ENCODE measurements at places on chromosomes 1 and 21.

DNA sequence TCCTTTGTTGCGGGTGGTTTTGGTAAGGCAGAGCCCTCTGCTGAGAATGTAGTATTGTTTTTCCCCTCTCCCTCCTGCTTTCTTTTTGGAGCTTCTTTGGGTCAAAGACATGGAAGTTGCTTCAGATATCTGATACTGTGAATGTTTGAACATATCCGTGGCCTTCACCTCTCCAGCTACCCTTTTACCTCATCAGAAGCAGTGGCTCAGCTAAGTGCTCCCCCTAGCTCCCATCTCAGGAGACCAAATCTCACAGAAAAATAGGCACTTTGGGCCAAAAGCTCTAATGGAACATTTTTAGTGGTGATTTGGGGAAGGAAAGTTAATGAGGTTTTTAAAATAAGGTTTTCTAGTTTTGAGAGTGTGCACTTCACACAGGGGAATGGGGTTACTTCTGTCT is 6.3 kb downstream of the TMEM200B start:
- no peak for DNase-seq

DNA sequence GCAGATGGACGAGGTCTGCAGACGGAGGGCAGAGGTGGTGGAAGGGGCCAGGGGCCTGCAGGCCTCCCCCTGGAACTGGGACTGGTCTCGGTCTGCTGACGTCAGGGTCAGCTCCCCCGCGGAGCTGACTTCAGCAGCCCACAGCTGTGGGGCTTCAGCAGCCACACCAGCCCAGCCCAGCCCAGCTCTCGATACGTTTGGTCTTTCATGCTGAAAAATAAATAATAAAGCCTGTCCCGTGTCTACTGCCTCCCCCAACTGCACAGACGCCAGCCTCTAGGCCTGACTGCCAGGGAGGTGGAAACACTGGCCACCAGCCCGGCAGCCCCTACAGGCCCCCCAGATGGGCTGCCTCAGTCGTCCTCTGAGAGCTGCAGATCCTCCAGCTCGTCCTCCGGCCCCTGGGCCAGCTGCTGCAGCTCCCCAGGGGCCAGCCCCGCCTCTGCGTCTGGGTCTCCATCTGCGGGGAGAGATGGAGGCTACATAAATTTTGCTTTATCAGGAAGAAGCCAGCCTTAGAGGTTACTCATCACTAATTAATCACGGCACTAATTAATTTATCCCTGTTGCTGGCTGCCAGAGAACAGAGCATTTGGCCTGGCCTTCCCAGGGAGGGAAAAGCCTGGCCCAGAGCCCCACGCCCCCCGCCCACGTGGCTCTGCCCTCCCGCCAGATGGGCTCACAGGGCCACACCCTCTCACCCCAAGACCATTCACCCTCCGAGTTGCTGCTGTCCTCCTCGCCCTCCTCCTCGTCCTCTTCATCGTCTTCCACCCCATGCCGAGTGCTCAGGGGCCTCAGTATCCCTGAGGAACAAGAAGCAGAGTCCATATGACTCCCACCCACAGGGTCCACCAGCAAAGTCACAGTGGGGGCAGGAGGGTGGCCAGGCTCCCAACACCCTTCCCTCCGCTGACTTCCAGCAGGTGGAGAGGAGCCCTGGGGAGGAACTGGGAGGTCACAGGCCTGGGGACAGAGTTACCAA is 14.4 kb downstream of the NOC2L start:
- no peak for DNase-seq

DNA sequence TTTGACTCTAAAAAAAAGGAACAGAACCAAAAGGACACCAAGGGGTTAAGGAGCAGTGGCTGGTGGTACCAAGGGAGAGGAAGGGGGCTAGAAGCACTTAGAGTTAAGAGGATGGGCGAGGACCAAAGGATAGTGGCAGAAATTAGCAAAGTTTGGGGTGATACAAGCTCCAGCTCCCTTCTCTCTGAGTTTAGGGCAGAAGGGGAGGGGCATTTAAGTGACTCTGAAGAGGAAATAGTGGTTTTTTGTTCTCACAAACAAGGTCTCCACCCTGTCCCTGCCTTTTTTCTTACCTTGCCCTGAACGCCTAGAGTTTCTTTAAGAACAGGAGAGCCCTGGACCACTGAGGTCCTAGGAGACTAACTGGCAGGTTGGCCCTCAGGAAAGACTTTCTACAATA is 3.3 kb downstream of the CDC42SE1 start:
- no peak for DNase-seq

GRCh38 chr1:17265162-17265561 is 16.3 kb downstream of the PADI3 start:
- no peak for DNase-seq

- no peak for DNase-seq
Measured at GRCh38 chr1:190138702-190139101, 339.0 kb downstream of the BRINP3 start.

DNA sequence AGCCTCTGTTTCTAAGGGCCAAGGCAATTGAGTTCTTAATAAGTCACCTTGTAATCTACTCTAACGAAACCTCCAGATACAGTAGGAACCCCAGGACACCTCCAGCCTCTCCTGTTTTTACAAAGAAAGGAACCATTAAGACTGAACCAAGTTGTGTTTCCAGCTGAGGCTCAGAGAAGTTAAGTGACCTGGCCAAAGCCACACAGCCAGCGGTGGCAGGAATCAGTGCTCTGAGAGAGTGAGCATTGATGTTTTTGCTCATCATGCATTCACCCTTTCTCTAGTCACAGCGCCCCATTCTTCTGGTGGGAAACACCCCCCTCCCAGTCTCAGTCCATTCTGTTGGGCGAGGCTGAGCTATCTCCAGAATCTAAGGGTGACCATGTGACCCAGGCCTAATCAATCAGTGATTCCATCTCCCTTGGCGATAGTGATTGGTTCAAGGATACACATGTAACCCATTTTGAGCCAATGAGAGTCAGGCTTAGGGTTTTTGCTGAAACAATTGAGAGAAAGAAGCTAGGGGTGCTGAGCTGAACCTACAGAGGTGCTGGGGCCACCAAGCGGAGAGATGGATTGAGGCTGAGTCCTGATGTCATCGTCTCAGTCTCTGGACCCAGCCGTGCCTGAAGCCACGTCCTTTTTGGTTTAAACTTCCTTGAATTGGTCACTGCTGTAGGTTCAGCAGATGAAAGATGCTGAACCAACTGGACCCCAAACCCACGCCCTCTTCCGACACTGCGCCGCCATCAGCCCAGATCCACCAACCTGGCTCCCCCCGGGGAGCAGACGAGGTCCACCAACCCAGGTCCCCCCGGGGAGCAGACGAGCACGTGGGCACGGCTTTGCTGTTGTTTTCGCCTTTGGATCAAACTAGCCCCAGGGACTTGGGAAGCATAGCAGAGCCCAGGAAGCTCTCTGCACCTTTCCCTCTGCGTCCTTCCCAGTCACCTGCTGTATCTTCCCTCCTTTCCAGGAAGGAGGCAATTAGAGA is 28.0 kb upstream of the RERE start:
- DNase-seq = no peak

- DNase-seq = no peak
Measured at GRCh38 chr1:147800804-147801203, 40.4 kb upstream of the GJA5 start.

- no peak for DNase-seq
Measured at GRCh38 chr1:229208481-229208880, 62.4 kb upstream of the RAB4A start.

DNA sequence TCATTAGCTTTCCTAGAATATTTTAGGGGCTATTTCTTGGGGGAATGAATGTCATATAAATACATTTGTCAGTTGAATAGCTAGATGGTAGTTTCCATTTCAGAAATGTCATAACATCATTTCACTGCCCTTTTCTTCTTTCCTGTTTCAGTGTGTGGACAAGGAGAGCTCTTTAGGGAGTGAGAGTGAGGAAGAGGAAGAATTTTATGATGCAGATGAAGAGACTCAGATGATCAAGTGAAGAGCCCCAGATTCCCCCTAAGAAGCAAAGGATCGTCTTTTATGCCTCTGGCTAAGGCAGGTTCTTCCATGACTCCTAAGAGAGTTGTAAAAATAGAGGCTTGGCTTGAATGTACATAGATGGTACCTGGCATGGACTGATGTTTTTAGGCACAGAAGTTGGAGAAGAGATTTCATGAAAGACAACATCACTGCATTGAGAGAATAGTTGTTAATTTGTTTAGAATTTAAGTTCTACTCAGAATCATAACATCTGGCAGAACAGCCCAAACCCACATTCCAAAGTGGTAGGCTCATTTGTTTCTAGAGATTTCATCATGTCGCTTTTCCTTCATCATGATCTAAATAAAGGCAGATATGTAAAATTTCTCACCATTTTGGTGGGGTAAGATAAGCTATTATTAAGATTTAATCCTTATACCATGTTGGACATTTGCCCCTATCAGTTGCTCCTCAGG is 44.2 kb upstream of the MAB21L3 start:
- no peak for DNase-seq

DNA sequence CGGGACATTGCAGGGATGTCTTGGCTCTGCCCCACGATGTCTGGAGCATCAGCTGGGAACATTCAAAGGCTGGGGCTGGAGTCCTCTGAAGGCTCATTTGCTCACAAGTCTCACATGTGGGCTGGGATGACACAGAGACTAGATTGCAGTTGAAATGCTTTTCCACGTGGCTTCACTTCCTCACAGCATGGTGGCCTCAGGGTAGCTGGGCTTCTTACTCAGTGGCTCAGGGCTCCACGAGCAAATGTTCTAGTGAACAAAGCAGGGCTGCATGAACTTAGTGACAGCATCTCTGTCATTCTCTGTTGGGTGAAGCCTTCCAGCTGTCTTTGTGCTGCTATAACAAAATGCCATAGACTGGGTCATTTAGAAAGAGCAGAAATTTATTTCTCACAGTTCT is 247.0 kb upstream of the POU3F1 start:
- no peak for DNase-seq

DNA sequence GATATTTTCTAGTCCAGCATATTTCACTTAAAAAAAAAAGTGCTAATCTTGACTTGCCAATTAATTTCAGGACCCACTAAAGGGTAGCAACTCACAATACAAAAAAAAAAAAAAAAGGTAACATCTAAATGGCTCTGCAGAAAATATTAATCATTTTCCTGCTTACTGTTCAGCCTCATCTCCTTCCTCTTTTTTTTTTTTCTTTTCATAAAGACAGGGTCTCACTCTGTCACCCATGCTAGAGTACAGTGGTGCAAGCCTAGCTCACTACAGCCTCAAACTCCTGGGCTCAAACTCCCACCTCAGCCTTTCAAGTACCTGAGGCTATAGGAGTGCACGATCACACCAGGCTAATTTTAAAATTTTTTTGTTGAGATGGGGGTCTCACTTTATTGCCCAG is 30.4 kb downstream of the TTC13 start:
- no peak for DNase-seq

GRCh38 chr1:240693036-240693435 is 81.1 kb upstream of the GREM2 start:
- no peak for DNase-seq

DNA sequence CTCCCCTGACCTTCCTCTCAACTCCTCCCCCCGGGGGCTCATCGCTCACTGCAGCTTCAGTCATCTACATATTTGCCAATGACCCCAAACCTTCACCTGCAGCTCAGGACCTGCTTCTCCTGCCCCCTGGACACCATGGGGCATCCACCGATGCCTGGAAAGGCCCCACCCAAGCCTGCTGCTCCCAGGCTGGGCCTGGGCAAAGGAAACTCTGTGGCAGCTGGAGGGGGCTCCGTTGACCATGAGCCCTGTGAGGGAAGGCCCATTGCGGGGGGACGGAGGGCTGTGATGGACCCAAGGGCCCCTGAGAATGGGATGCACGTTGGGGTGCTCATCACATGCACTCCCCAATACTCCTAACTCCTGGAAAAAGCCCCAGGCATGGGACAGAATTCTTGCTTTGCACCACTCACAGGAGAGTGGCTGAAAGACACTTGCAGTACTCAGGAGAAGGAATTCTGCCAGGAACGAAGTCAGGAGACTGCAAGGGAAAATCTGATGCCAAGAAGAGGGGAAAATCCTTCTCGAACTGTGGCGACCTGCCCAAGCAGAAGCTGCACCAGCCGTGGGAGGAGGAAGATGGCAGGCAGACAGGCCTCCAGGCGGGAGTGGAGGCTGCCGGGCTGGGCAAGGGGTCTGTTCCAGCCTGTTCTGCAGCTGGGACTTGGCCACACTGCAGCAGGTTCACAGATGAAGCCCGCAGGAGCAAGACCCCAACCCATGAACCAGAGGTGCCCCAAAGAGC is 18.4 kb downstream of the MATN1 start:
- DNase-seq = no peak

- no peak for DNase-seq
Measured at GRCh38 chr1:84344286-84344685, 42.8 kb downstream of the SAMD13 start.

- DNase-seq = no peak
Measured at GRCh38 chr1:12505231-12505630, 112.8 kb downstream of the DHRS3 start.

DNA sequence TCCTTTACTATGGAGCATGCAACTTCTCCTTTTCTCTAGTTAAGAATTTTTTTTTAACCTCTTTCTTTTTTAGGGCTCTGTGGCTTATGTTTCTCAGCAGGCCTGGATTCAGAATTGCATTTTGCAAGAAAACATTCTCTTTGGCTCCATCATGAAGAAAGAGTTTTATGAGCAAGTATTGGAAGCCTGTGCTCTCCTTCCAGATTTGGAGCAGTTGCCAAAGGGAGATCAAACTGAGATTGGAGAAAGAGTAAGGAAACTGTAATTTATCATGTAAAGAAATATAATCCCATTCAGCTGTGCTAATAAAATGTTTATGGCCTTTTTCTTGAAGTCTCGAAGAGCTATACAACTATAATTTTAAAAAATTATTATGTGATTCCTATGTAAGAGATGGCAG is 70.1 kb downstream of the HSPA13 start:
- DNase-seq = no peak

GRCh38 chr1:9612162-9612845 is 23.6 kb downstream of the TMEM201 start:
- no peak for DNase-seq

DNA sequence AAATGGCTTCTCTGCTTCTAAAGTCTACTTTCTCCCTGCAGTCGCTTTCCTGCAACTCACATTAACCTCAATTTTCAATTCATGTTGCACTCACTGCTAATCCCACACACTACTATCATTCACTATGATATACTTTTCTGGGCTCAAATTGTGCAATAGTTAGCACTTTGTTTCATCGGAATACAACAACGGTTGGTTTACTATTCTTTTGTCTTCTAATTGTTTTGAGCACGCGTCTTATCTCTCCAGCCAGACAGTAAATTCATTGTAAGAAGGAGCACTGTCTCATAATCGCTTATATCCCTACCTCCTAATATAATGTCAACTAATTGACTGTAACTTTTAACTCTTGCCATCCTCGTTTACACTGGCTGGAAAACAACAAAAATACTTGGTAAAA is 3.9 kb upstream of the PALMD start:
- DNase-seq = no peak

GRCh38 chr1:204046346-204046745 is 26.6 kb upstream of the SOX13 start:
- no peak for DNase-seq
